ENCODE measurements at places on chromosomes 1 and 21.

- DNase-seq = no peak
Observed at GRCh38 chr1:50193002-50193401, 84.3 kb downstream of the ELAVL4 start.

GRCh38 chr1:3584915-3585314 is 26.4 kb downstream of the MEGF6 start:
- DNase-seq = no peak

GRCh38 chr1:180343921-180344769 is 114.1 kb downstream of the LHX4 start:
- DNase-seq = no peak

- DNase-seq = no peak
Observed at GRCh38 chr1:168792142-168792541, 63.1 kb upstream of the DPT start.

- no peak for DNase-seq
Observed at GRCh38 chr1:197696372-197696771, 78.9 kb downstream of the DENND1B start.

DNA sequence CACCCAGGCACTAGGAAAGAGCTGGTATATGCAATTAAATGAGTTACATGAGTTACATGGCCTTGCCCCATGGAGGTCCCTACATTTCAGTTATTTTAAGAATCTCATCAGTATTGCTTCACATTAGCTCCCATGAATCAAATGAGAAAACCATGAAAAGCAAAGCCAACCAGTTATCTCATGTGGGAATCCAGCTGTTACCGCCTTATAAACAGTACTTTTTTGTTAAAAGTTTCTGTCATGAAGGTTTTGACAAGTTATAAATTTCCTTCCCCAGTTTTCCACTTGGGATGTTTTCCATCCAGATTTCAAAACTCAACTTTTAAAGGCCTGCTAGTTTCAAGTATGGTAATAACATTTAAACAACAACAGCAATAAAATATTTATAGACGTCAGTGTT is 544.8 kb downstream of the NUF2 start:
- no peak for DNase-seq

DNA sequence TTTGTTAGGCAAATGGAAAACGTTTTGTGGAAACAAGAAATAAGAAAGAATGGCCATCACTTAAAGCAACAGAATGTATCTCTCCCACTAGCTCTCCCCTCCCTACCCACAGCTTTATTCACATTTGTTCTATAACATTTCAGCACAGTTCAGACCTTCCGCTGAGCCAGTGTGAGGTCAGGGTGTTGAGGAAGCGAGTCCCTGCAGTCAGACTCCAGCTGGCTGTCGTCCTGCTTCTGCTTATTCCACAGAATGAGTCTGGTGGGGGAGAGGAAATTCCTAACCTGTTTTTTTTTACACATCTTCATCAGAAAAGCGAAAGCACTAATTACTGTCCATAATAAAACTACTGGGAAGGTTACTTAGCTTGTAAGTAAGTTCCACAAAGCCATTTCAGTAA is 39.0 kb downstream of the MRPL39 start:
- no peak for DNase-seq

- no peak for DNase-seq
Observed at GRCh38 chr1:156893048-156893953, at the start of gene PEAR1. PEAR1 (plus strand) TSS chr1:156893718; CDS start chr1:156903927, 10,209 bp downstream.

Data from nucleus accumbens (tissue), 56 donors.